Cortex of kidney (tissue), 1 donor: ENCODE measurements at places on chromosomes 1 and 21.

- no peak for DNase-seq
Measured at GRCh38 chr1:228066891-228067654, 15.4 kb upstream of the ARF1 start.

DNA sequence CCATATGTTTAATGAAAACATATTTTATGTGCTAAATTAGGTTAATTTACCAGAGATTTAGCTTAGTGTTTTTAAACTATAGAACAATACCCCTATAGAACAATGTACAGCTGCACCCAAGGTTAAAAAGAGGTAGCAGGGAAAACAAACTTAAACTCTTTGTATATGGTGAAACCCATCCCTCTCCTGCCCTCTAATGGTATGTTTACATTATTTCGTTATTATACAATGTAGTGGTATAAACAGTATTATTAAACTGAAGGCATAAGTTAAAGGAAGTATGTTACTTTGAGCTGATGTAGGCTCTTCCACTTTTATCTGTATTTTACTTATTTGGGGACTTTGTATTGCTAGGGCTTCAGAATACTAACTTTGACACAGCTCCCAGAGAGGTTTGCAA is 16.7 kb upstream of the ZYG11A start:
- DNase-seq, result no peak

- DNase-seq, result no peak
Measured at GRCh38 chr1:81554108-81554507, 246.6 kb upstream of the ADGRL2 start.

DNA sequence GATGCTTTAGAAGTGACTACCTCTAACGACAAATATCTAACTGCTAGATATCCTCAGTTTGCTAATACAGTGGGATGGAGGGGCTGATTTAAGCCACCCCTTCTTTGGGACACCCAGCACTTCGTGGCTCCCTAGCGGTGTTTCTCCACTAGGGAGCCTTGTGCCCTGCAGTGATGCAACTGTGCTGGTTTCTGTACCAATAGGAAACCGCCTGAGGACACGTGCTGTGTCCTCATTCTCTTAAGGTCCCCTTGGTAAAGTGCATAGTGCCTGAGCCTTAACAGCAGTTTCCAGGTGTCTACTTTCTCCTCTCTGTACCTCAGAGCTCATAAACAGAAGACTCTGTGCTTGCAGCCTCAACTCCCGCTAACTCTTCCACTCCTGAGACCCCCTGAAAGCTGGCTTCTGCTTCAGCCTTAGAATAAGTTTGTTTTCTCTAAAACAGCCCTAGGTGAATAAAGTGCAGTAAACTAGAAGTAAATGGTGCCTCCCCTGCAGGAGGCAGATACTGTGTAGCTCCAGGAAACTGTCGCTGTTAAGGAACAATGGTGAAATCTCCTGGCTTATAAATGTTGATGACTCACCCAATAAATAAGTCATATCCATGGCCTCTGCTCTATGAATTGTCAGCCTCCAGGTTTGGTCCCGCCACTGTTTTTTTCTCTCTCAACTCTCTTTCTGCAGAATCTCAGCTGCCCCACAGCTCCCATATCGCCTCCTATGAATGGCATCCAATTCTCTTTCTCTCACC is 130.4 kb downstream of the AK5 start:
- DNase-seq, result no peak

GRCh38 chr1:165942062-165942461 is 114.6 kb downstream of the UCK2 start:
- DNase-seq, result no peak

DNA sequence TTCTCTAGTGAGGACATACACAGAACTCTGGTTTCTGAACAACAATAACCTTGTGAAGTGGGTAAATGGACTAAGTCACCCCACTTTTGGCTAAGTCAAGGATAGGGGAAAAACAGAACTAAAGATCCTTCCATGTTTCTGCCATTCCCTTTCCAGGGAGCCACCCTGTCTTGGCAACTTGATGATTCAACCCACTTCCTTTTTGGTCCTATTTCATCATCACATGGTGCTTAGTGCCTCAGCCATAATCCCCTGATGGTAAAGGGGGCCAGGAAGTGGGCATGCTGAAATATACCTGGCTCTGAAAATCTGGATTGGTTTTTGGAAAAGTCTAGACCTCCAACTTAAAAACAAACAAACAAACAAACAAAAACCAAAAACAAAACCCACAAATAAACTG is 206.4 kb upstream of the FOXD3 start:
- DNase-seq, result no peak

DNA sequence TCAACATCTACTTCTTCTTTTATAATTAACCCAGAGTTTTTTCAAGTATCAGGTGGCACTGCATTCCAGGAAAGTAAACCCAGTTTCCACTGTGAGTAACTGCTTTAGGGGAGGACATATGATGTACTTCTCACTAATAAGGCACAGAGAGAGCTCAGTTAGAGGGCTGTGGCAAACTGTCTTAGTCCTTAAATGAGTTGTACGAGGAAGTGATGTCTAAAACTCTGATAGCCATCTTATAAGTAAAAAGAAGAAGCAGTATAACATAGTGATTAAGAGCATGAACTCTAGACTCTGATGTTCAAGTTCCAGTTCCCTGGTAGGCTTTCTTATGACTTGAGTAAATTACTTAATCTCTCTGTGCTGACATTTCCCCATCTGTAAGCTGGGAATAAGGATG is 58.7 kb upstream of the PTGS2 start:
- no peak for DNase-seq

DNA sequence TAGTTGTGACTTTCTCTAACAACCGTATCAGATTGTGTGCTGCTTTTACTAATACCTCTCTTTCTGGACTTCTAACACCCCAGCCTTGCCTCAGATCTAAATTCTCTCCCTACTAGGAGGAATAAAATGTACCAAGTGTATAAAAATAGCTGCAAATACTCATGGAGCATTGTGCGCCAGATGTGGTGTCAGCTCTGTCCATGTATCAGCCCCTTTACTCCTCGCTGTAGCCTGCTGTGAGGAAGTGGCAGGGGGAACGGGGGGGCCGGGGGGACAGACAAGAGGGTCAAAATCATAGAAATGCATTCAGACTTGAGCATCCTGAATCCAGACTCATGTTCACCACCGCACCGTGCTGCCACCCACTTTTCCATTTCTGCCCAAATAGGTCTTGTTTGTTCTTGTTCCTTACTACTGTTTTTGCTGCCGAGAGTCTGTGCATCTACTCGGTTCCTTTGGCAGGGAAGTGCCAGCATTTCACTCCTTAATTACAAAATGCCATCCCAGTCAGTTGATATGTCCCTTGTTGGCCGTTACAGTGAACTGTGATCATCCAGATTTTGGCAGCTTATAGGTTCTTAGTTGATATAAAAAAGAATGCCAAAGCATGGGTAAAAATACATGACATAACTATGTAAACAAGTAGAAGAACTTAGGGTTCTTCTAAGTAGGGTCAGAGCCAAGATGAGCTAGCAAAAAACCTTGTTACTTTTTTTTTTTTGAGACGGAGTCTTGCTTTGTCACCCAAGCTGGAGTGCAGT is 76.4 kb downstream of the UBE4B start:
- no peak for DNase-seq

DNA sequence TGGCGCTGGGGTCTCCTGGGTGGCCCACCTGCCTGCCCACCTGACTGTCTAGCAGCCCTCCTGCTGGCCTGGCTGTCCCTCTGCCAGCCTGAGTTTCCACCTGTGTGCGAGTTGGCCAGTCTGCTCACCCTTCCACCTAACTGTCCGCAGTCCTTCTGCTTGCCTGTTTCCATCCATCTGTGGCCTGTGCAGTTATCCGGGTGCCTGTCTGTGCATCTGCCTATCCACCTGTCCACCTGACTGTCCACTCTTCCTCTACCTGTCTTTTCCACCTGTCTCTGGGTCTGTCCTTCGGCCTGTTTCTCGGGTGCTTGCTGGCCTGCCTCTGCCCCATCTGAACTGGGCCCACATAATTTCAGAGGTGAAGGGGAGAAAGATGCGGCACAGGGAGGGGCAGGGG is 1.9 kb downstream of the KCNQ4 start:
- DNase-seq, result no peak

DNA sequence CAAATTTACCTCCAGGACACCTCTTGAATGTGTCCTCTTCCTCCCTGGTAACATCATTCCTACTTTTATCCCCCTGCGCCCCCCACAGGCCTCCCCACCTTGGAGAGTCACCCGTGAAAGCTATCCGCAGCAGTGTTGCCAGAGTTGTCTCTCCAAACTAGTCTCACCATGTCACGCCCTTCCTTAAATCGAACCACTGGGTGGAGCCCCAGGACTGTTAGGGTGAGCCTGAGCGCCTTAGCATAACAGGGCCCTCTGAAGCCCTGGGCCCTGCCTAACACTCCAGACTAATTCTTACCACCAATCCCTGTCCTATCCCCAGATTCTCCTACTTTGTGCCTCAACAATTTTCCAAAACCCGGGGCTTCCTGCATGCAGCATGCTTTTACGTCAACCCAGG is 35.0 kb downstream of the HSD3B2 start:
- DNase-seq, result no peak
